ENCODE measurements at places on chromosomes 11 and 22.

DNA sequence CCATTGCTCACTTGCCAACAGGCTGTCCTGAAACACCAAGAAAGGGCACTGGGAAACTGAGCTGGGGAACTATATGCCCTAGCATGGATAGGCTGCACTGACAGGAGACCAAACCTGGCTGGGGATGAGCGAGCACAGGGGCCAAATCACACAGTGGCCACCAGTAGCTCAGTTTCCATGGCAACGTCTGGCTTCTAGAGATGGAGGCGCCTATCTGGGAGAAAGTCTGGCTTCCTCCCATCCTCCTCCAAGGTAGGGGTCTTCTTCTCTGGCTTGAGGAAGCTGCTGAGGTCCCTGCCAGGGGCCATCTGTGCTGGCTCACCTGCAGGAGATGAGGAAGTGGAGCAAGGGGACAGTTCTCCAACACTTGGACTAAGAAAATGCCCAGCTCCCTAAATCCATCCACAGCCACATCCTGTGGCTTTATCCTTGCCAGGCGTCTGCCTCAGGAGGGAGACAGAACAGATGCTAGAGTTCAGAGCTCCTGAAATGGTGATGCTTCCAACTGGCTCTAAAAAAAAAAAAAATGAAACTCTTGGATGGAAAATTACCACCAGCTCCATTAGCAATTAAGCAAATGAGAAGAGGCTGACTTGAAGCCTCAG is 48.3 kb downstream of the SYT13 start:
- DNase-seq: no peak

DNA sequence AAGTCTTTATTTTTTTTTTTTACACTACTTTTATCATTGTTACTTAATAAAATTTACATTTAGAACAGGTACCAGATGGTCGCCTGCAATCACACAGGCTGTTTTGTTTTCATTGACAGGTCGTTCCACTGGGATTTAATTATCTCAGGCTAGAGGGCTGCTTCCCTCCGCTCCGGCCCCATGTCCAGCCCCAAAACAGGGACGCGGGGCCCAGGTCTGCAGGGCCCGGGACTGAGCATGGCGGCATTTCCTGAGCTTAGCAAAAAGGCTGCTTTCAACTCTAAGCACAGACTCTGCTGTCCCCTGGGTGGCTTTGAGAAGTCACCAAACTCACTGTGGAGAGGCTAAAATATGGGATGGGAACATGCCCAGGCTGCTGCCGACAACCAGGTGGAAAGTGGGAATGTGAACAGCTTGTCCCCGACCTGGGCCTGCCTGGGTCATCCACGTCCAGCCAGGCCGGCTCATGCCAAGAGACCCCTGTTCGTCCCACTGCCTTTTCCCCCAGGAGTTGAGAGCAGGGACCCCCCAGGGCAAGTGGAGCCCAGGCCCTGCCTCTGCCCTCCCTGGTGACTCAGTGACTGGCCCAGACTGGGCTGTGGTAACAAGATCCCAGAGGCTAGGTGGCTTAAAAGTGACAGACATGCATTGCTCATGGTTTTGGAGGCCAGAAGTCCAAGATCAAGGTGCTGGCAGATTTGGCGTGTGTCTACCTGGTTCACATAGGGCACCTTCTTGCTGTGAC is 150.0 kb downstream of the SHANK2 start:
- DNase-seq: no peak

GRCh38 chr11:12628314-12628713 is 45.9 kb upstream of the TEAD1 start:
- DNase-seq: no peak

- no peak for DNase-seq
Measured at GRCh38 chr11:86230921-86231434, 13.6 kb upstream of the EED start.

DNA sequence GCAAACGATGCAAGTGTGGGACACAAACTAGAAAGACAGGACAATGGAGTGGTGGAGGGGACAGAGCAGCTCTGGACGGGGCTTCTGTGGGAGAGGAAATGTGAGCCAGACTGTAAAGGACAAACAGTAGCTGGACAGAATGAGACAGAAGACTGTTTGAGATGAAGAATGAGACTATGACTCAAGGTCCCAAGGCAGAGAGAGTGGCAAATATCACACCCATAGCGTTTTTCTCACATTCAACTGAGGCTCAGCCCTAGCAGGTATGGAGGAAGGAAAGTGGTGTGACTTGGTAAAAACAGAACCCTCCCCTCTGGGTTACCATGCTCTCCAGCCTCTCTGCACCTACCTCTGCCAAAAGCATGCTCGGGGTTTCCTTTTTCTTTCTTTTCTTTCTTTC is 96.5 kb downstream of the RPL27A start:
- no peak for DNase-seq

- no peak for DNase-seq
Measured at GRCh38 chr11:71248251-71248570, 4.2 kb downstream of the SHANK2 start.

- DNase-seq: peak; percentile 63
Measured at GRCh38 chr11:47111318-47111804, 65.3 kb downstream of the ARFGAP2 start.

DNA sequence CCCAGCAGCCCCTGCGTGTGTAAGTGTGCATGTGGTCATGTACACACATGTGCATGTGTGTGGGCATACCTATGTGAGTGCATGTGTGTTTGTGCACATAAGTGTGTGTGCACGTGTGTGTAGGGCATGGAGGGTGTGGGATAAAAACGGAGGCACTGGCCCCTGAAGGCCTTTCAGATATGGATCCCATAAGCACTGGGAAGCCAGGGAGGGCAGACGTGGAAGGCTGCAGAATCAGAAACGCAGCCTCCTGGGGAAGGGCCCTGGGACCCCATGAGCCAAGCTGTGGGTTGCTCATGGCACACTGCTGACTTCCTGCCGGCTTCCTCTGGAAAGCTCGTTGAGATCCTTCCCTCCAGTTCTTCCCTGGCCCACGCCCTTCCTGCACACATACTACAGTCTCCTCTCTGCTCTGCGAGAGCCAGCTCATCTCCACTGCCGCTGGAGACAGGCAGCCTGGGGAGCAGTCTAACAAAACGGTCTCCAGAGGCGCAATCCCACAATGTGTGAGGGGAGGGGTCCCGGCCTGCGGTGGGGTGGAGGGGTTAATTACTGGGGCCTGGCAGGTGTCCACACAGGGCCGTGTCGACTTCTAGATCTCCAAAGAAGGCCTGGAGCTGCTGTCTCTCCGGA is 435.2 kb upstream of the B3GAT1 start:
- DNase-seq: no peak

DNA sequence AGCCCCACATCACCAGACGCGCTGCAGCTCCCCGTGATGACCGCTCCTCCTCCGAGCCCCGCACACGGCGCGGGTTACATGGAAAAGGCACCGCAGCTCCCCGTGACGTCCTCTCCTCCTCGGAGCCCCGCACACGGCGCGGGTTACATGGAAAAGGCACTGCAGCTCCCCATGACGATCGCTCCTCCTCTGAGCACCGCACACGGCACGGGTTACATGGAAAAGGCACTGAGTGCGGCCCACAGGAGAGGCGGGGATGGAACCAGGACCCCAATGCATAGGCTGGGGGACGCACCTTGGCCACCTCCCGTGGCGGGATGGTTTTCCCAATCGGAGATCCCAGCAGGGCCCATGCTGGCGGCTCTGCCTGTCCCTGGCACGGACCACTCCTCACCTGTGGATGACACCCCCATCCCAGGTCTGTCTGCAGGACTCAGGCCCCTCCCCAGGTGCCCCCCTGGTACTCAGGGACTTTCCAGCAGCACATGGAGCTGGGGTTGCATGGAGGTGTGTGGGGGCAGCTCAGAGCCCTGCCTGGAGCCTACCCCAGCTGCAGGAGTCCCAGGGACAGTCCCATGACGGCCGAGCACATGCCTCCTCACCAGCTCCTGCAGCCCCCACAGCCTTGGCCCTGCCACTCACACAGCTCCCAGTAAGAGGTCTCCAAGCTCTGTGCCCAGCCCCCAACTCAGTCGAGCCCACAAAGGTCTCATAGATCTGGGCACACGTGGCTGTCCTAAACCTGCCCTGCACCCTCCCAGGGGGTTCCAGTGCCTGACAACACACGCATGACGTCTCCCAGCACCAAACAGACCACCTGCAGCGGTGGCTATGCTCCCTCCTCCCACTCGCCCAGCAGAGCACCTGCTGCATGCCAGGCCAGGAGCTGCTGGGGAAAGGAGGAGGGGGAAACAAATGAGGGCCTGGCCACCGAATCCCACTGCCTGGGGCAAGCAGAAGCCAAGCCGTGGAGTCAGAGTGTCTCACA is 166.6 kb downstream of the BRD1 start:
- DNase-seq: no peak

GRCh38 chr11:75388386-75389275 is 10.7 kb upstream of the RPS3 start:
- DNase-seq: peak; percentile 68

GRCh38 chr11:40877981-40878380 is 581.5 kb downstream of the LRRC4C start:
- DNase-seq: no peak

GRCh38 chr22:17258015-17258787 is 39.0 kb upstream of the ADA2 start:
- DNase-seq: peak; percentile 71

GRCh38 chr22:46027211-46028105 is 50.5 kb upstream of the WNT7B start:
- DNase-seq: no peak

GRCh38 chr22:36331306-36331911 is 56.4 kb downstream of the MYH9 start:
- DNase-seq: no peak

DNA sequence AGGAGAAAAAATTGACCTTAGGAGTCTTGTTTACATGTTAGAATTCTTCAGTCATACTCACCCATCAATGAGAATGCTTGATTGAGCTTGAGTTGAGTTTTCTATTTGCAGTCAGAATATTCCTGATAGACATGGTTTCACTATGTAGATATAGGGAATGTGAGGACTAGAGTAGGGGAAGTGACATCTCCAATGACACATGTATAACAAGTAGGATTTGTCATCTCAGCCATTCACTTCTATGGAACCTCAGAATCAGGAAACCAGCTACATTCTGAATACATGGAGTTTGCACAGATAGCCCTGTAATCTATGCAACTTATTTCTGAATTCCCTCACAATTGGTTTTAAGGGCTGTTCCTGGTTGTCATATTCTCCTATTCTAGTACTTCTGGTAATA is 20.1 kb upstream of the OR9Q1 start:
- no peak for DNase-seq

GRCh38 chr11:86172894-86173293 is 71.7 kb upstream of the EED start:
- no peak for DNase-seq

DNA sequence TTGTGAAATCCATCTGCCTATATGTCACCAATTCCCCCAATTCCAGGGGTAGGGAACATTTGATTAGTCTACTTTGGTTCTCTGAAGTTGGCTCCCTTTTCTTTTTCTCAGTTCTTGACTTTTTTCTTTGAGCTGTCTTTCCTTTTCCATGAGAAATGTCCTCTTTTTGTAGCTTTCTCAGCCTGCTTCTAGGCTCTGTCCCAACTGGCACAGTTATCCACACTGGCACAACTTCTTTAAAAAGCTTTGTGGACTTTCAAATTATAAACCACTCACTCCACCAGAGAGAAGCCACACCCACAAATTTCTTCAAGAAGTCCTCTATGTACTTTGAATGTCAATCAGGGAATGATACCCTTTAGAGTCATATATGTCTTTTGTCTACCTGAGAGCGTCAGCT is 100.5 kb downstream of the TTC17 start:
- no peak for DNase-seq

- no peak for DNase-seq
Measured at GRCh38 chr11:78072455-78072854, 7.2 kb downstream of the NDUFC2 start.

GRCh38 chr11:67441731-67442351 is 1.4 kb downstream of the CORO1B start:
- no peak for DNase-seq

GRCh38 chr11:90100431-90100830 is 14.7 kb downstream of the UBTFL1 start:
- no peak for DNase-seq

GRCh38 chr22:31313366-31314147 is 21.3 kb upstream of the PIK3IP1 start:
- no peak for DNase-seq

DNA sequence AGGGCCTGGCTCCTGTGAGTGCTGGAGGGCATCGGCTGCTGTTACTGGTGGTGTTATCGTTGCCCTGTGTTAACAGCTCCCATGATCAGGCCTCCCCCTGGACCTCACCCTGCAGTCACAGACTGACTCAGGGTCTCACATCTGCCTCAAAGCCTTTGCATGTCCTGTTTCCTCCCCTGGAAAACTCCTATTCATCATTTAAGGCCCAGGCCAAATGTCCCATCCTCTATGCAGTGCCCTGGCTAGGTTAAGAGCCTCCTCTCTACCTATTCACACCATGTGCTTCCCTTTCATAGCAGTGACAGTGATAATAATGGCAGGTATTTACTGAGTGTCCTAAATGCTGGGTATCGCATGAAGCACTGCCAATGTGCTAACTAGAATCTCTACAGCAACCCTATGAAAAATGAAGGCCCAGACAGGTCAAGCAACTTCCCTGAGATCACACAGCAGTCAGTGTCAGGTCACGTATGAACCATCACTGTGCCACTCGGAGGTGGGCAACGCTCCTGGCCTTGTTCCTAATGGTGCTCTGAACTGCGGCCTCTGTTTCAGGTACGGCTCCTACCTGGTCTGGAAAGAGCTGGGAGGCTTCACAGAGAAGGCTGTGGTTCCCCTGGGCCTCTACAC is 9.3 kb downstream of the TSPO start:
- no peak for DNase-seq

- no peak for DNase-seq
Measured at GRCh38 chr22:23571486-23571885, 8.6 kb downstream of the IGLL1 start.

DNA sequence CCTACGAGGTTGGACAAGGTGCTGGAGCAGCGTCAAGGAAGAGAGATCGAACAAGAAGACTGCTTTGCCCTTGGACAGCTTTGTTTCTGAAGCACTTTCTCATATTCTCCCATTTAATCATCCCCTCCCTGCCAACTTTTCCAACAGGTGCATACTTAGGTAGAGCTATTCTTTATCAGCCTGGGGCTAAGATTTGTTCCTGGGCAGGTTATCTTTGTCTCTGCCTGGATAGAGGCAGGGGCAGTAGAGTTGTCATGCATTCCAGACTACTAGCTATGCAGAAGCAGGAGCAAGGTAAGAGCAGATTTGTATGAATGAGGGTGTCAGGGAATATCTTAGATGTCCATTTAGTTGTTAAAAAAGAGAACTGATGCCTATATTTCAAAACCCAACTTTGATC is 82.3 kb downstream of the PTPRJ start:
- no peak for DNase-seq

DNA sequence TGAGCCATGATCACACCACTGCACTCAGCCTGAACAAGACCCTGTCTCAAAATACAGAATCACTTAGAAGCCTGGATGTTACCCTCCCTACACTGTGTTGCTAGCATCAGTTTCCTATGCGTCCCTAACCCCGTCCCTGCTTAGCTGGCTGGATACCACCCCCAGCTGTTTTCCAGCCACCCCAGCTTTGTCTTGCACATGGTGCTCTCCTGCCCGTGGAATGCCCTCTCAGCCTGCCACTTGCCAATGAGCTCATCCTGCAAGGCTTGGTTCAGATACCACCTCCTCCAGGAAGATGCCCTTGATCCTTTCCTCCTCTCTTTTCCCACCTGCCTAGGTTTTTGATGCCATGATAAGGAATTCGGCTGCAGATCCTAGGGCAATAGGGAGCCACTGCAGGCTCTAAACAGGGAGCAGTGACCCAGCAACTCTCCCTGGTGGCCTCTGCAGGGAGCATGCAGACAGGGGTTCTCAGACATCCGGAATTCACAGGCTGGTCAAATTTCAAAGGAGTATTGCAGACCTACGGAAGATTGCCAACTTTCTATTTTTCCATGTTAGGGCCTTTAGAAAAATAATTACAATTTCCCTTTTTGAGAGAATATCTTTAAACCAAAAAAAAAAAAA is 52.7 kb upstream of the WNT7B start:
- DNase-seq: no peak
